Subcutaneous preadipocyte (primary cell): ENCODE measurements at places on chromosomes 6 and 20. TPM values are rescaled to one million over a fixed set of nuclear protein-coding genes. Genes with fewer than 3 reads are reported as not detected.

The SUMO4 gene
- 1.8 and 2.7 TPM in 2 replicates for total RNA-seq

The MICB gene
- total RNA-seq: 10.7 and 11.1 TPM in 2 replicates

The RUNX2 gene
- 5.1 and 7.0 TPM in 2 replicates for total RNA-seq

The TBX18 gene
- 30.9 and 57.7 TPM in 2 replicates for total RNA-seq

The NKX2-2 gene
- total RNA-seq: 0.20 TPM in 1 of 2 replicates, not detected in the other

The PTGIS gene
- total RNA-seq: 19.0 and 77.9 TPM in 2 replicates

The SLC22A2 gene
- total RNA-seq: not detected in 2 replicates

The ECT2L gene
- not detected in 2 replicates for total RNA-seq

The DEFB124 gene
- not detected in 2 replicates for total RNA-seq

The BPIFB1 gene
- total RNA-seq: not detected in 2 replicates

The POPDC3 gene
- total RNA-seq: 23.7 and 24.6 TPM in 2 replicates

The MRAP2 gene
- 1.4 and 2.2 TPM in 2 replicates for total RNA-seq

The PRND gene
- total RNA-seq: not detected in 2 replicates
